CD4-positive, alpha-beta T cell treated with Interleukin-15 for 4 hours (primary cell): ENCODE measurements at places on chromosomes 16 and 17.

GRCh38 chr17:80720610-80721577 is 176.3 kb downstream of the RPTOR start:
- peak; percentile 79 for DNase-seq

- DNase-seq: no peak
Measured at GRCh38 chr17:71251276-71251675, 869.5 kb upstream of the SOX9 start.

- no peak for DNase-seq
Measured at GRCh38 chr16:85083051-85083639, 29.1 kb downstream of the CIBAR2 start.

GRCh38 chr17:2369551-2370210 is 31.2 kb downstream of the MNT start:
- no peak for DNase-seq

DNA sequence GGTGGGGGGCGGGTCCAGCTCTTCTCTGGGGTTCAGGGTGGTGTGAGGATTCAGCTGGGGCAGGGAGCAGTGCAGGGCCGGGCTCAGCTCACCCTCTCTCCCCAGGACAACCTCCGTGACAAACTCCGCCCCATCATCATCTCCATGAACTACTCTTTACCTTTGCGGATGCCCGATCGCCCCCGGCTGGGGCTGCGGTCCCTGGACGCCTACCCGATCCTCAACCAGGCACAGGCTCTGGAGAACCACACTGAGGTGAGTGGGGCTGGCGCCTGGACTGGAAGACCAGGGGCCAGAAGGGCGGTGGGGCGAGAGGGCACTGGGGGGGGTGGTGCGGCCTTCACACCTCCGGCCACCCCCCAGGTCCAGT is 18.9 kb upstream of the PDK2 start:
- DNase-seq: no peak

- no peak for DNase-seq
Measured at GRCh38 chr16:57842601-57843000, 40.3 kb upstream of the KIFC3 start.
